Ovary (tissue), 10 donors: ENCODE measurements at places on chromosomes 6 and 20. TPM values are rescaled to one million over a fixed set of nuclear protein-coding genes. Genes with fewer than 3 reads are reported as not detected.

DNA sequence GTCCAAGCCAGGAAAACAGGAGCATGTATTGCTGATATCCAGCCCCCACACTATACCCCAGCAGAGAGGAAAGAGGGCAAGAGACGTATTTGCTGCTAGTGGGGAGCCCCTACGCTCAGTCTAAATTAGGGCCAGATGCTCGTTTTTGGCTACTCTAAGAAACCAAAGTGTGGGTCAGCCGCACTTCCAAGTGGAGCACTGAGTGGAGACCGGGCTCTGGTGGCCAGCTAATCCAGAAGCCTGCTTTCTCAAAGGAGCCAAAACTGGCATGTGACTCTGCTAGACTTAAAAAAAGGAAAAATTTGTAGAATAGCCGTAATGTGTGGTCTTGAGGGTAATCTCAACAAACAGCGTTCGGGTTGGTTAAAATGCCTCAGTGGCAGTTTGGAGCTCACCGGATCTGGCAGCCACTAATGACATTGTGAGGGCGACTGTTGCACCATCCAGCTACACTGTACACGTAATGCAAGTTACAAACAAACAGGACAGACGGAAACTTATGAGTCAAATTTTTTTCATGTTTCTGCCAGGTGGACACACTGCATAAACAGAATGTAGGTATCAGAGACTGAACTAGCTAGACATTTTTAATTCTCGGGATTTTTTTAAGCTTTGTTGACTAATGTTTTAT, 230.9 kb downstream of the FOXC1 start:
- peaks cover 7% of the 10 kb centered on the region for H3K4me1 ChIP-seq
- H3K27ac ChIP-seq, result no peak overlapping the region
- H3K27me3 ChIP-seq, result no peaks in the 10 kb centered on the region
- no peaks in the 10 kb centered on the region for H3K36me3 ChIP-seq

DNA sequence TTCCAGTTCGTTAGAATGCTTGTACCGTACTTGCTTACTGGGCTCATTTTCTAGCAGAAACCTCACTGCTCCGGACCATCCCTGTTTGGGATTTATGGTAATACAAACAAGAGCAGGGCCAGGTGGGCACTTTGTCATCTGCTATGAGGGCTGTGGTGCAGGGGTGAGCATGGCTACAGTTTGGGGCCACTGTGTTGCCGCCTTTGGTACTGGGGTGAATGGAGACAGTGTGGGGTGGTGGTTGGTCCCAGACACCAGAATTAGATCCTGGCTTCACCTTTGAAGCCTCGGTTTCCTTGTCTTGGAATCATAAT, 95.0 kb downstream of the TOX2 start:
- H3K4me3 ChIP-seq, result no peak overlapping the region
- H3K36me3 ChIP-seq, result no peaks in the 10 kb centered on the region
- no peaks in the 10 kb centered on the region for H3K4me1 ChIP-seq
- H3K27ac ChIP-seq, result no peak overlapping the region

GRCh38 chr6:44699851-44700250, 312.3 kb downstream of the CDC5L start:
- H3K4me3 ChIP-seq, result no peak overlapping the region
- no peak overlapping the region for H3K27ac ChIP-seq
- DNase-seq, result no peak
- no peaks in the 10 kb centered on the region for H3K4me1 ChIP-seq
- no peaks in the 10 kb centered on the region for H3K36me3 ChIP-seq
- H3K27me3 ChIP-seq, result no peaks in the 10 kb centered on the region

GRCh38 chr6:21730533-21730932, 137.0 kb downstream of the SOX4 start:
- H3K27me3 ChIP-seq, result no peaks in the 10 kb centered on the region
- H3K4me1 ChIP-seq, result peaks cover 4% of the 10 kb centered on the region
- H3K36me3 ChIP-seq, result no peaks in the 10 kb centered on the region
- H3K27ac ChIP-seq, result no peak overlapping the region
- no peak overlapping the region for H3K4me3 ChIP-seq

DNA sequence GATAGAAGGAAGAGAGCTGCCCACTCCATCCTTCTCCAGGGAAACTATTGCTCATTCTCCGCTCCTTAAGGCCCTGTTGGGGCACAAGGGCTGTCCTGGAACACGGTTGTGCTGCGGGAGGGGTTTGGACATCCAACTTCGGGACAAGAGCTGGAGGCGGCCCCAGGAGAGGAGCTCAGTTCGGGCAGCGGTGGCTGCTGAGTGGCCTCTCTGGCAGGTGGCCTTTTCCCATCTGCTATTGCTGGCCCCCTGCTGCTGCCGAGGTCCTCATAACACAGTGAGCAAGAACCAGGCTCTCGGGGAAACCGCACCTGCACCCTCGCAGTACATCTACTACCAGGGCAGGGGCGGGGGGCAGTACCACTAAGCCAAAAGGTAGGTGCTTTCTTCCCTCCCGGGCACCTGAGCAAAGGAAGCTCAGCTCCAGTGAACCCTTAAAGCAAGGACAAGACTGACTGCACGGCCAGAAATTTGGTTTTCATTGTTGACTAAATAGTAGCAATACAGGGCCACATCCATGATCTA, 63.7 kb downstream of the PSMG4 start:
- H3K4me1 ChIP-seq, result no peaks in the 10 kb centered on the region
- H3K27ac ChIP-seq, result no peak overlapping the region
- H3K4me3 ChIP-seq, result no peak overlapping the region
- DNase-seq, result no peak
- H3K27me3 ChIP-seq, result no peaks in the 10 kb centered on the region

GRCh38 chr6:21150667-21151066, 442.9 kb upstream of the SOX4 start:
- peaks cover 9% of the 10 kb centered on the region for H3K4me1 ChIP-seq
- H3K4me3 ChIP-seq, result no peak overlapping the region
- no peak for DNase-seq
- no peaks in the 10 kb centered on the region for H3K27me3 ChIP-seq
- H3K27ac ChIP-seq, result no peak overlapping the region

DNA sequence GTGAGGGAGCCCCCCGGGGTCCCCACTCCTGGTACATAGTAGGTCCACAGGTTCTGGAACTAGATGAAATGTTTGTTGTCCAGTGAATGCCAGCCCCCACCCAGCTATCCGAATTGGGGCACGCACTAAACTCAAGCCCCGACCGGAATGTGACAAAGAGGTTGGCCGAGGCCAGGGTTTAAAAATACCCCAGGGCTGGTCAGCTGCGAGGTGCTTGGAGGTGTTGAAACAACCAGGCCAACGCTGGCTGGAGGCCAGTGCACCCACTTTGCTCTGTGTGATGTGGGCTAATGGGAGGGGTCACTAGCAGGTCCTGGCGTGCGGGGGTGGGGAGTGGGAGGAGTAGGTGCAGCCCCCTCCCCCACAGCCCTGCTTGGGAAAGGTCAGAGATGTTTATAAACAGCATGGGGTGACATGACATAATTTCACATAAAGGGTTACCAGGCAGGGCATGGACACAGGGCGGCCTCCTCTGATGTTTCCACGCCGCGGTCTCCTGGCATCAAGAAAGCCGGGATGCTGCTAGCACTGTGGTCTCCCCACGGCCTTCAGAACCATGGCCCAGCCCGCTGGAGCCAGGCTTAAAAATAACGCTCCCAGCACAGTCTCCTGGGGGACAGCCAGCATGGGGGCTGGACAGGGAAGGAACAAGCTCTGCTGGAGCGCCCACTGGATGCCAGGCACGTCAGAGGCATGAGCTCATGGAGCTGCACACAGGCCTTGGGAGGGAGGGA, 111.2 kb upstream of the PTPN1 start:
- peak; percentile 65 for DNase-seq
- no peak overlapping the region for H3K4me3 ChIP-seq
- H3K27me3 ChIP-seq, result no peaks in the 10 kb centered on the region
- peaks cover 11% of the 10 kb centered on the region for H3K4me1 ChIP-seq
- H3K27ac ChIP-seq, result no peak overlapping the region

GRCh38 chr6:83462524-83462923, 31.7 kb upstream of the ME1 start:
- H3K27me3 ChIP-seq, result no peaks in the 10 kb centered on the region
- H3K4me1 ChIP-seq, result no peaks in the 10 kb centered on the region
- no peak overlapping the region for H3K27ac ChIP-seq
- no peak for DNase-seq
- H3K36me3 ChIP-seq, result no peaks in the 10 kb centered on the region

DNA sequence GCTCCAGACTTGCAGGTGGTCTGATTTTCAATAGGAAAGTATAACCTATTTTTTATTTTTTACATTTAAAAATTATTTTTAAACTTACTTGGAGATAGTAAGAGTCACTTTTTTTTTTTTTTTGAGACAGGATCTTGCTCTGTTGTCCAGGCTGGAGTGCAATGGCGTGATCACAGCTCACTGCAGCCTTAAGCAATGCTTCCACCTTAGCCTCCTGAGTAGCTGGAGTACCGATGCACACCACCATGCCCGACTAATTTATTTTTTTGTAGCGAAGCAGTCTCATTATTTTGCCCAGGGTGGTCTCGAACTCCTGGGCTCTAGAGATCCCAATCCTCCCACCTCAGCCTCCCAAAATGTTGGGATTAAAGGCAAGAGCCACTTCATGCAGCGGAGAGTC, 84.8 kb upstream of the RALY start:
- no peak overlapping the region for H3K4me3 ChIP-seq
- H3K27ac ChIP-seq, result peak overlapping the region; percentile 24
- peaks cover 13% of the 10 kb centered on the region for H3K4me1 ChIP-seq
- no peaks in the 10 kb centered on the region for H3K36me3 ChIP-seq

DNA sequence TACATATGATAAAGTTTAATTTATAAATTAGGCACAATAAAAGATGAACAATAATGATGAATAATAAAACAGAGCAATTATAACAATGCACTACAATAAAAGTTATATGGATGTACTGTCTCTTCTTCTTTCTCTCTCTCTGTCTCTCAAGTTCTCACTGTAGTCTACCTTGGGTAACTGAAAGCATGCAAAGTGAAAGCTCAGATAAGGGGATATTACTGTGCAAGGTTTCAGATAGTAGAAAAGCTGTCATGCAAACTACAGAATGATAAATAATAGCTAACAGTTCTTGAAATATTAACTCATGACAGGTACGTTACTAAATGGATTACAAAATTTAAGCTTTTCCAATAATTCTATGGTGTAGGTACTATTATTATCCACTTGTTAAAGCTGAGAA, 311.9 kb upstream of the PRDM1 start:
- H3K4me1 ChIP-seq, result no peaks in the 10 kb centered on the region
- H3K27me3 ChIP-seq, result no peaks in the 10 kb centered on the region
- no peak overlapping the region for H3K4me3 ChIP-seq
- DNase-seq, result no peak

- no peak overlapping the region for H3K4me3 ChIP-seq
- H3K36me3 ChIP-seq, result no peaks in the 10 kb centered on the region
- no peaks in the 10 kb centered on the region for H3K4me1 ChIP-seq
- no peak for DNase-seq
Observed at GRCh38 chr20:26163890-26164289, 467.2 kb upstream of the ZNF337 start.

DNA sequence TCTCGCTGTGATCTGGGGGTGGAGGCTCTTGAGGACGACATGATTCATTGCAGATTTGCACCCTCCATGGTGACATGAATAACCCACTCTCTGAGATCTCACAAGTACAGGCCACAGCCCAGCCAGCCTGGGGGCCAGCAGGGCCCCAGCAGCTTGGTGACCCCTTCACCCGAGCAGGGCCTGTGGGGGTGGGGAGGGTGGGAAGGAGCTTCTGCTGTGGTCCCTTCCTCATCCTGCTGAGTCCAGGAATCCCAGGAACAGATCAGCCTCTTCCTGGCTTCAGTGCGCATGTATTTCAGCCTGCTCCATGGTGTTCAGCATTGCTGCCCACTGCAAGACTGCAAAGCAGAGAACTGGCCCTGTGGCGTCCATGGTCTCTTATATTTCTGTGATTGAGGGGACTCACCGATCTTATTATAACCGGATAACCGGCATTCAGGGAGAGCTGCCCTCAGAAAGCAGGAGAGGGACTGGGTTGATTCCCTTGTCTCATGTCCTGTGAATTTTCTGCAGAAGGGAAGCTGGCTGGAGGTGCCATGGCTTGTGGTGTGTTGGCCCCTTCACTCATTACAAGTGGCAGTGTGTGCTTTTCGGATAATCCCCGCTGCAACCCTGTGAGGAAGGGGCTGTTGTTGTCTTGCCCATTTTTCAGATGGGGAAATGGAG, 118.8 kb upstream of the FRMD1 start:
- no peaks in the 10 kb centered on the region for H3K27me3 ChIP-seq
- no peak for DNase-seq
- H3K27ac ChIP-seq, result no peak overlapping the region
- H3K36me3 ChIP-seq, result no peaks in the 10 kb centered on the region

DNA sequence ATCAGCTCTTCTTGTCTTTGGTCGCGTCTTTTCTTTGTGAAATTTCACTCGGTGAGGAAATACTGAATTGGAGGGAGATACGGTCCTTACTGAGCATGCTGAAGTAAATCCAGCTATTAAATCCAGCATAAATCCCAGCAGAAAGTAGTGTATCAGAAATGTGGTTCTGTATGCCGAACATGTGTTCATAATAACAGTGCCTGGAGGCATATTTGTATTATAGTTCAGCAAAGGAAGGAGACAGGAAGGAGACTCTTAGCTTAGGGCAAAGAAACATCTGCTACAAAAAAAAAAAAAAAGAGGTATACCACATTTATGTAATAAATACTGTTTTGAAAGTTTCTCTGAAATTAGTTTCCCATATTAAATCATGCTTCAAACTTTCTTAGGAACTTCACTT, 211.8 kb downstream of the PLCB4 start:
- no peaks in the 10 kb centered on the region for H3K36me3 ChIP-seq
- H3K4me1 ChIP-seq, result peaks cover 1% of the 10 kb centered on the region
- no peak overlapping the region for H3K27ac ChIP-seq
- H3K27me3 ChIP-seq, result no peaks in the 10 kb centered on the region

DNA sequence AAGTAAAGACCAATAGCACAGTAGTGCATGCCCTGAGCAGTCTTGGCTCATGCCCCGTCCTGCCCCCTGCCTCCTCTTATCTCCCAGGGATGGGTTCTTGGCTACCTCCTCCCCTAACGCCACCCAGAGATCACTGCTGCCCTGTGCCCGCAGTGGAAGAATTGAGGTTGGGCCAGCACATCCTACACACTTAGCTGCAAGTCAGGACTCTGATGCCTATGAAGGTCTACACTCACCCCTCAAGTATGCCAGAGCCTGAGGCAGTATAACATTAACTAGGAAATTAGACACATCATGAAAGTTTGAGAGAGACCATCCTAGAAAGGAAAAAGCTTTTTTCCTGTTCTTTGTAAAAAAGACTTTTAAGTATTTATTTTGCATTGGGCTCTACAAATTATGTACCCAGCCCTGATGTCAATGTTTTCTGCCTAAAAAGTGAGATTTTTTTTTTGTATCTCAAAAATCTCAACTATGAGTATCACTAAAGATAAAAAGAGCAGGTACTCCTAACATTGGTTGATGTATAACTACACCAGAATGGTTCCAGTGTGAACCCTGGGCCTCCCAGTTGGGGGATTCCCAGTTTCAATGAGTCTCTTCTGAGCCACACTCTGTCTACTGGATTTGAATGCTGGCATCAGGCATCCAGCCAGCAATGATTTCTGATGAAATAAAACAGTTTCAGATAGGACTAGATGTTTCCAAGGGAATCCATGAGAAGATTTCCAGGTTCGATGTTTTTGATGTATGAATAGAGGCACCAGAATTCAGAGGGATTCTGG, 115.4 kb downstream of the ISM1 start:
- H3K4me1 ChIP-seq, result no peaks in the 10 kb centered on the region
- no peak for DNase-seq
- H3K27ac ChIP-seq, result no peak overlapping the region
- H3K36me3 ChIP-seq, result no peaks in the 10 kb centered on the region
- H3K27me3 ChIP-seq, result no peaks in the 10 kb centered on the region

- H3K27me3 ChIP-seq, result no peaks in the 10 kb centered on the region
- H3K27ac ChIP-seq, result no peak overlapping the region
- H3K4me3 ChIP-seq, result peak overlapping the region; percentile 66
- H3K4me1 ChIP-seq, result peaks cover 22% of the 10 kb centered on the region
- H3K36me3 ChIP-seq, result no peaks in the 10 kb centered on the region
- no peak for DNase-seq
Observed at GRCh38 chr20:45835825-45836224, 2.2 kb downstream of the SNX21 start.

SEMG1 gene
- polyA plus RNA-seq, result not detected

GPSM3 gene
- polyA plus RNA-seq, result 8.7 TPM

GPX5 gene
- not detected for polyA plus RNA-seq

EYA2 gene
- polyA plus RNA-seq, result 4.3 TPM

MLN gene
- polyA plus RNA-seq, result not detected
